ENCODE measurements at places on chromosomes 3 and 15. TPM values are rescaled to one million over a fixed set of nuclear protein-coding genes. Genes with fewer than 3 reads are reported as not detected.

Gene CLDN11
- total RNA-seq = not detected

Gene TMEM89
- total RNA-seq = not detected

Gene LDHAL6B
- not detected for total RNA-seq

Gene STRIT1
- not detected for total RNA-seq

Gene SLC35A5
- total RNA-seq = 23.1 TPM

Gene KATNBL1
- total RNA-seq = 33.8 TPM

Gene PDZRN3
- total RNA-seq = not detected

Gene SLC7A14
- total RNA-seq = not detected

Gene MORC1
- total RNA-seq = not detected

Gene SPATA12
- total RNA-seq = not detected

Gene SUMF1
- 13.7 TPM for total RNA-seq

Gene TXNRD3
- total RNA-seq = 6.4 TPM

Gene CP
- not detected for total RNA-seq

Gene TTC21A
- 8.7 TPM for total RNA-seq

Gene UBA5
- total RNA-seq = 44.0 TPM

- H3K27ac ChIP-seq = peak overlapping the region; percentile 94
- H3K4me3 ChIP-seq = peak overlapping the region; percentile 79
- H3K4me1 ChIP-seq = peaks cover 60% of the 10 kb centered on the region
- DNase-seq = peak; percentile 79
Observed at GRCh38 chr3:67655364-67656121, 1.1 kb upstream of the SUCLG2 start.

DNA sequence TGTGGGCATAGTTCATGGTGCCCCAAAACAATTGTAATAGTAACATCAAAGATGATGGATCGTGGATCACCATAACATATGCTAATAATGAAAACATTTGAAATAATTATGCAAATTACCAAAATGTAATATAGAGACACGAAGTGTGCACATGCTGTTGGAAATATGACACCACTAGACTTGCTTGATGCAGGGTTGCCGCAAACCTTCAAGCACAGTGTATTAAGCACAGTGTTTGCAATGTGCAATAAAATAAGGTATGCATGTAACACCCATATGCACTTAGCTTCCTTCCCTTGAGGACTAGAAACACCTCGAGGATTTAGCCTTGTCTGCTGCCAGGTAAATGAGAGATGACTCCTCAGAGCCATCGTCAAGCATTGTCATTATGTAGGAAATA, 10.9 kb upstream of the GJD2 start:
- no peak overlapping the region for H3K4me3 ChIP-seq
- H3K4me1 ChIP-seq = no peaks in the 10 kb centered on the region
- no peak for DNase-seq
- peaks cover 16% of the 10 kb centered on the region for H3K27me3 ChIP-seq

- no peak overlapping the region for H3K4me3 ChIP-seq
- no peaks in the 10 kb centered on the region for H3K4me1 ChIP-seq
- no peak overlapping the region for H3K27ac ChIP-seq
- no peaks in the 10 kb centered on the region for H3K27me3 ChIP-seq
Observed at GRCh38 chr3:148233403-148233802, 464.3 kb upstream of the AGTR1 start.

GRCh38 chr3:182133752-182134151, 422.0 kb downstream of the SOX2 start:
- H3K27ac ChIP-seq = no peak overlapping the region
- no peak for DNase-seq
- no peak overlapping the region for H3K4me3 ChIP-seq
- H3K4me1 ChIP-seq = no peaks in the 10 kb centered on the region
- no peaks in the 10 kb centered on the region for H3K36me3 ChIP-seq

GRCh38 chr3:119782460-119782859, 559 bp downstream of the NR1I2 start:
- H3K27ac ChIP-seq = no peak overlapping the region
- peaks cover 10% of the 10 kb centered on the region for H3K4me1 ChIP-seq
- no peak for DNase-seq
- no peaks in the 10 kb centered on the region for H3K36me3 ChIP-seq
- no peaks in the 10 kb centered on the region for H3K27me3 ChIP-seq

DNA sequence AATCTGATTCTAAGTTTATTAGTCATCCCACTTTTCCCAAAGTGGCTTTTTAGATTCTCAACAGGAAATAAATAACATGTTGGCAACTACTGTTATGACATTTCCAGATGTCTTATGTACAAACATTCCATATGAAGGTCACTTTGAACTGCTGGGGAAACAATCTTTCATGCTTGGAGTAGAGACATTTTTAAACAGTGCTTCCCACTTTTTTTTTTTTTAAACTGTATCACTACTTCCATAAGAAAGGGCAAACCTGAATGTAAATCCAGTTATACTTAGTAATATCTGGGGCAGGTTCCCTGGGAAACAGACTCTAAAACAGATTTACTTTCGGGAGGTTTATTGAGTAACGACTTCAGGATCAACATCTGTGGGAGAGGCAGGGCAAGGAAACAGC, 473.8 kb downstream of the TAFA4 start:
- peaks cover 5% of the 10 kb centered on the region for H3K36me3 ChIP-seq
- no peak for DNase-seq
- no peaks in the 10 kb centered on the region for H3K4me1 ChIP-seq
- no peak overlapping the region for H3K4me3 ChIP-seq

GRCh38 chr3:144369129-144369879, 397.7 kb downstream of the DIPK2A start:
- no peaks in the 10 kb centered on the region for H3K27me3 ChIP-seq
- H3K4me3 ChIP-seq = no peak overlapping the region
- no peak overlapping the region for H3K27ac ChIP-seq
- H3K36me3 ChIP-seq = peaks cover 3% of the 10 kb centered on the region
- H3K4me1 ChIP-seq = no peaks in the 10 kb centered on the region

GRCh38 chr3:5219216-5219615, 31.7 kb downstream of the EDEM1 start:
- H3K4me1 ChIP-seq = no peaks in the 10 kb centered on the region
- no peaks in the 10 kb centered on the region for H3K27me3 ChIP-seq
- H3K27ac ChIP-seq = peak overlapping the region; percentile 63
- H3K36me3 ChIP-seq = peaks cover 56% of the 10 kb centered on the region

GRCh38 chr3:3066378-3066777, 43.8 kb downstream of the IL5RA start:
- H3K36me3 ChIP-seq = no peaks in the 10 kb centered on the region
- no peak overlapping the region for H3K27ac ChIP-seq
- no peak overlapping the region for H3K4me3 ChIP-seq
- no peaks in the 10 kb centered on the region for H3K27me3 ChIP-seq
- no peak for DNase-seq
- H3K4me1 ChIP-seq = no peaks in the 10 kb centered on the region

GRCh38 chr15:100949691-100950090, 30.5 kb downstream of the LRRK1 start:
- H3K27ac ChIP-seq = no peak overlapping the region
- no peaks in the 10 kb centered on the region for H3K4me1 ChIP-seq
- H3K27me3 ChIP-seq = peaks cover 20% of the 10 kb centered on the region
- H3K36me3 ChIP-seq = no peaks in the 10 kb centered on the region

- no peaks in the 10 kb centered on the region for H3K4me1 ChIP-seq
- H3K27me3 ChIP-seq = peaks cover 2% of the 10 kb centered on the region
- no peaks in the 10 kb centered on the region for H3K36me3 ChIP-seq
- DNase-seq = no peak
- no peak overlapping the region for H3K4me3 ChIP-seq
- H3K27ac ChIP-seq = no peak overlapping the region
Observed at GRCh38 chr3:100225193-100225592, 35.6 kb upstream of the TBC1D23 start.

- no peak for DNase-seq
- H3K4me3 ChIP-seq = no peak overlapping the region
Observed at GRCh38 chr3:190645932-190646460, 132.1 kb downstream of the IL1RAP start.

DNA sequence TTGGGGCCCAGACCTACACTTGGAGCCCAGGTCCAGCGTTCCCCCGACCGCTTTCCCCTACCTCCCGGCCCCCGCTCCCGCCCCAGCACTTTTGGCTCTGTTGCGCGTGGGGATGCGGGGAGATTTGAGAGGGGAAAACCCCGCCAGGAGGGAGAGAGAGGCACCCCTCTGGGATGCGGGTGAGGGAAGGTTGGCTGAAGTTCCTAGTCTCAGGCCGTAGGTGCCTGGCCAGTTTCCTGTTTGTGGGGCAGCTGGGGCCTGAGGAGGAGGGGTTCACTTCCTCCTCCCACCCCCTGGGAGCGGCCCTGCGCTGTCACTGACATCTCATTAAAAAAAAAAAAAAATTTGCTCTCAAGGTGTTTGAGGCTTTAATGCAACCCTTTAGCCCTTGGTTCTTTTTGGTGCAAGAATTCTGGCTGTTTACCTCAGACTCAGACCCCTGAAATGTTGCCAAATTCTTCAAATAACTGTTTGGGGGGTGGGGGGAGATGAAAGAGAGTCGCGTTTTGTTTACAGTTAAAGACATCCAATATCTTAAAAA, 2.6 kb downstream of the FAM43A start:
- H3K4me1 ChIP-seq = peaks cover 74% of the 10 kb centered on the region
- H3K27ac ChIP-seq = peak overlapping the region; percentile 34
- H3K27me3 ChIP-seq = peaks cover 8% of the 10 kb centered on the region
- no peak for DNase-seq
- H3K4me3 ChIP-seq = peak overlapping the region; percentile 78
- H3K36me3 ChIP-seq = no peaks in the 10 kb centered on the region

- no peak overlapping the region for H3K4me3 ChIP-seq
- H3K36me3 ChIP-seq = no peaks in the 10 kb centered on the region
- no peak overlapping the region for H3K27ac ChIP-seq
- peaks cover 5% of the 10 kb centered on the region for H3K27me3 ChIP-seq
Observed at GRCh38 chr15:69947394-69947793, 150.3 kb downstream of the TLE3 start.

DNA sequence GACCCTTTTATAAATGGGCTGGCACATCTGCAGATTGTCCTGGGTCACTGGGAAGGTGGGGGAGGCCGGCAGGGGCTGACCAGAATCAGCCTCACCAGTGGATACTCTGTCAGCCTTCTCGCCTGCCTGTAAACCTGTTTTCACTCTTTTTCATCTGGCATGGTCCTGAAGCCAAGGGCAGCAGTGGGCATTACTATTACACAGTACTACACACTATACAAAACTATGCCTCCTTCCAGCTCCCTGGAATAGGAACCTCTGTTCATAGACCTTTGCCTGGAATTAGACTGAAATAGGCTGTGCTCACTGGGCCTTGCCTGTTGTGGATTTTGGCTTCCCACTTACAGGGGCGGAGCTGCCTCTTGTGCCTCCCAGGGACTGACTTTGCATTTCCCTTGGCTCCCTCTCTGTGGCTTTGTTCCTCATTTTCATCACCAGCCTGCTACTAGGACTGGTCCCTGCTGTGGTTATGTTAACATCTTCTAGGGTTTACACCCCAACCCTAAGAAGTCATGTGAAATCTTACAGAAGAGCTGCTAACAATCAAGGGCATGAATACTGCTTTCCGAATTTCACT, 120.7 kb downstream of the FNDC3B start:
- H3K4me3 ChIP-seq = no peak overlapping the region
- DNase-seq = no peak
- peaks cover 21% of the 10 kb centered on the region for H3K4me1 ChIP-seq
- no peaks in the 10 kb centered on the region for H3K27me3 ChIP-seq
- no peak overlapping the region for H3K27ac ChIP-seq

DNA sequence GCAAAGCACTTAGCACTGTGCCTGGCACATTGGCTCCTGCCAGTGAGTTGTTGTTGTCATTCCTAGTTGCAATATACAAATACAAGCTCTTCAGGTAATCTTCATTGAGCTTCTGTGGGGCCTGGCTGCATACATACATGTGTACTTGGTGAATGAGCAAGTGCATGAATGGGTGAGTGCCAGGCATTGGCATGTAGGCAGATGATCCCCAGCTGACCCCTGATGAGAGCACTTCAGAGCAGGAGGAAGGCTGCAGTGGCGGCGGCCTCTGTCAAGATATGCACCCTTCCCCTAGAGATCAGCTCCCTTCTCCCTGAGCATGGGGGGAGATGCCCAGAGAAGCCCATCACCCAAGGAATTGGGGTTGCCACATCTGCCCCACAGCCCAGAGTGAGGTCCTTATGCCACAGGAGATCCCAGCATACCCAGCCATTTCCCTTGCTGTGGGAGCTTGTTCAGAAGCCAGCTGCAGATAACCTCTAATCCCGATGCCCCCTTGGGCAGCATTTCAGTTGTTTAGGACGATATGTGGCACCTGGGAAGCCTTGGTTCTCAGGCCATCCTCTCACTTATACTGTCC, 8.8 kb downstream of the CACNA2D3 start:
- no peaks in the 10 kb centered on the region for H3K36me3 ChIP-seq

DNA sequence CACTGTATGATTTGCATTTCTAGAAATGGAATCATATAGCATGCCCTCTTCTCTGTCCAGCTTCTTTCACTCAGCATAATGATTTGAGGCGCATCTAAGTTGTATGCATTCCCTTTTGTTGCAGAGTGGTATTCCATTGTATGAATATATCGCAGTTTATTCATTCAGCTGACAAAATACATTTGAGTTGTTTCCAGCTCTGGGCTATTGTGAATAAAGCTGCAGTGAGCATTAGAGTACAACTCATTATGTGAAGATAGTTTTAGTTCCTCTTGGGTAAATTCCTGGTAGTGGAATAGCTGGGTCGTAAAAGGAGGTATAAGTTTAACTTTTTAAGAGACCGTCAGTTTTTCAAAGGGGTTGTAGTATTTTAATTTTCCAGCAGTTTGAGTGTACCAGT, 38.5 kb upstream of the POLR2M start:
- no peaks in the 10 kb centered on the region for H3K36me3 ChIP-seq
- no peaks in the 10 kb centered on the region for H3K4me1 ChIP-seq
- no peak overlapping the region for H3K27ac ChIP-seq
- H3K4me3 ChIP-seq = no peak overlapping the region
- H3K27me3 ChIP-seq = peaks cover 24% of the 10 kb centered on the region
- no peak for DNase-seq

DNA sequence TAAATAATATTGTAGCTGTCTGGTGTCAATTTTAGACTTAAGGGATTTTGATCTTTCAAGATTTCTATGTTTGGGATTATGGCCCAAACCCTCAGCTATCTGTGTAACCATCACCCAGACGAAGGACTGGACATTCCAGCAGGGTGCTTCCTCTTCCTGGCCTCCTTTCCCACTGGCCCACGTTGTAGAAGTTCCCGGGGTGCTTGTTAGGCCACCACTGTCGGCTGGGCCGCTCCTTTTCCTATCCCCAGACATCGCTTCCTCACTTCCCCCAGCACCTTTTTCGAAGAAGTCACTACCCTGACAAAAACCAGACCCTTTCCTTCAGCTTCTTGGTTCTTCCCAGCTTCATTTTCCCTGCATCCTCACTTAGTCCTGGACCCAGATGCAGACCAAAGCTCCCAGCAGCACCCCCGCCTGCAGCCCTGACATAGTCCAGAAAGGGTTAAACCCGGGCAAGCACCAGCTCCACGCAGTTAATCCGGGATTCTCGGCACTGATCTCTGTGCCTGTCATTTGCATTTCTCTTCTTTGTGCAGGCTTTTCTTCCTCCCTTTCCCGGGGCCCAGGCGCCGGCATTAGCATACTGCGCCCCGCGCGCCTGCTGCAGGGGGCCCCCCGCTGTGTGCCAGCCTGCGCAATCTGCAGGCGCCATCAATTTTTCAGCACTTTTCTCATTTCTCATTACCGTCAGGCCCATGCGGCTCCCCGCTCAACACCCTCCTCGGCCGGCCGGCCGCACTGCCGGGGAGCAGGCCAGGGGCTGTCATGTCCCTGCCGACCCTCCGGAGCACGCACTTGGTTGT, 90.6 kb downstream of the ZNF621 start:
- no peak overlapping the region for H3K27ac ChIP-seq
- H3K4me1 ChIP-seq = peaks cover 4% of the 10 kb centered on the region
- no peak overlapping the region for H3K4me3 ChIP-seq
- H3K36me3 ChIP-seq = no peaks in the 10 kb centered on the region

Measured in naive thymus-derived CD8-positive, alpha-beta T cell (primary cell).